ENCODE measurements at places on chromosomes 12 and 14.

DNA sequence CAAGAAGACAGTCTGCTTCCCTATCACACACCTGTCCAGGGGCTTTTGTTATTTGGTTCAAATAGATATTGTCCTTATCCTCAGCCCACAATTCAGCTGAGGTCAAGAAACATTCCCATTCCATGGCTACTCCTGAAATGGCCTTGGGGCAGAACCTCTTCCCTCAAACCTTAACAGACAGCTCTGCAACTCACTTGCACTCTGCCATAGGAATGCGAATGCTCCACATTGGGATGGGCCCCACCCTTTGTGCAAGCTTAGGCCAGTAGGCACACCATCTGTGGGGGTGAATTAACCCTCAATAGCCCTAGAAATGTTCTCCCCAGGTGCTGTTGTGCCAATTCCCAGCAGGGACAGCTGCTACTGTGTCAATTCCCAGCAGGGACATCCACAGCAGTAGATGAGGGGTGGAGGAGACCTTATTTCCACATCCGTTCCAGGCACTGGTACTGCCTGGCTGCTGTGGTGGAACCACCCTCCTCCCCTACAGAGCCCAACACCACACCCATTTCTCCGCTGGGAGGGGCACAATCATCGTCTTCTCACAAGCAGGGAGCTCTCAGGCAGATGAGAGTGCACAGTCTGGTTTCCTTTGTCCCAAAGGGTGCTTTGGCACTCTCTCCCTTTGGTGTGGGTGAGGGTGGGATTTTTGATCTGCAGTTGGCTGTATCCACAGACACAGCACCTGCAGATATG lies 42.3 kb upstream of the GLIPR1 start:
- no peak for DNase-seq

DNA sequence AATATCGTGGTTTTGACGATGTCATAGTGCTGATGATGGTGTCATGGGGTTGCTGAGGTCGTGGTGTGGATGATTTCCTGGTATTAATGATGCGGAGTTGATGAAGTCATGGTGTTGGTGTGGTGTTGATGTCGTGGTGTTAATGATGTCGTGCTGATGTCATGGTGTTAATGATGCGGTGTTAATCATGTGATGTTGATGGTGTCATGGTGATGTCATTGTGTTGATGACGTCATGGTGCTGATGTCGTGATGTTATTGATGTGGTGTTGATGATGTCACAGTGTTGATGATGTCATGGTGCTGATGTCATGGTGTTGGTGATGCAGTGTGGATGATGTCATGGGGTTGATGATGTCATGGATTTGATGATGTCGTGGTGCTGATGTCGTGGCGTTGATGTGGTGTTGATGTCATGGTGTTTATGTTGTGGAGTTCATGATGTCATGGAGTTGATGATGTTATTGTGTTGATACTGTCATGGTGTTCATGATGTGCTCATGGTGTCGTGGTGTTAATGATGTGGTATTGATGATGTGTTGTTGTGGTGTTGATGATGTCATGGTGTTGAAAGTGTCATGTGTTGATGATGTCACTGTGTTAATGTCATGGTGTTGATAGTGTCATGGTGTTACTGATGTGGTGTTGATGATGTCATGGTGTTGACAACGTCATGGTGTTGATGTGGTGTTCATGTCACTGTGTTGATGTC lies 48.5 kb upstream of the RIMBP2 start:
- DNase-seq: peak; percentile 17

DNA sequence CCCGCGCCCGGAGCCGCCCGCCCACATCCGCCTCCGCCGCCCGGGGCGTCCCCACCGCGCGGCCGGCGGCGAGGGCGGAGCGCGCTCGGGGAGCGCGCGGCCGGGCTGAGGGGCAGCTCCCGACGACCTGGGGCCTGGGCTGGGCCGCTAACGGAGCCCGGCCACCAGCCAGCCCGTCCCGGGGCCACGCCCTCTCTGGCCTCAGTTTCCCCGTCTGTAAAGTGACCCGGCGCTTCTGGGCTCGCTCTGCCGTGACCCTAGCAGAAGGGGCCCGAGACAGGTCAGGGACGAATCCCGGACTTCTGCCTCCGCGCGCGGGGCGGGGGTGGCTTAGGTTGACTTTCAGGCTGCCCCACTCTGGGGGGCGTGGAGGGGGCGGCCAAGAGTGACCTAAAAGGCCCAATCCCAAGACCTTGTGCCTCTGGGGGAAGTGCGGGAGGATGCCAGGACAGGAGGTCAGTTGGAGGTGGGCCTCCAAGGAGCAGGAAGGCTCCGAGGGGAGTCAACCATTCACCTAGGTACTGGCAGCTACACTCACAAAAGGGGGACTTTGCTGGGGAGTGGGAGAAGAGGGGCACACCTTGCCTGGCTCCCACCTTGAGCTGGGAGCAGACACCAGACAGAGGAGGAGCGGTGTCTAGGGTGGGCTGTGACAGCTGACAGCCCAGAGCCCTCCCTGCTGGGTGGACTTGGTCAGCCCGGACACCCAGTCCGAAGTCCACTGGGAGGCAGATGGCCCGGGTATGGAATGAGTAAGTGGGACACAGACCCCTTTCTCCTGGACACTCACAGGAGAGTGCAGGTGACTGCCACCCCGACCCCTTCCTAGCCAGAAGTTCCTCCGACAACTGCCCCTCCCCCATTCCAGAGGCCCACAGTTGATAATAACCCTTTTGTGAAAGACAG lies 486 bp upstream of the AKT1 start:
- peak; percentile 46 for DNase-seq

- no peak for DNase-seq
Observed at GRCh38 chr12:116821291-116821690, 60.0 kb downstream of the HRK start.

DNA sequence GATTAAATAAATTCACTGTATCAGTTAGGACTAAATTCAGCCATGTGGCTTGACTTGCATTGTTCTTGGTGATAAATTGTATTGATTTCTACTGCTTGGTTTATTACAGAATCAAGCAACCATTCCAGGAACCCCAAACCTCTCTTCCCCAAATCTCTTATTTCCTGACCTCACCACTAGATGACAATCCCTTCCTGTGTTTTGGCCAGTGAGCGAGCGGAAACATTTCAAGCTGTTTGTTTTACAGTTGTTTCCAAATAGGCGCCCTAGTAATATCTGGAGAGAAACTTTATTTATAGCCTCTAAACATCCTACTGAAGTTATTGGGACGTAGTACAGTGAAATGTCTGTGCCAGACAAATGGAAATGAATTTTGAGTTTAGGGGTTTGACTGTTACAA lies 161.1 kb downstream of the SNAPC1 start:
- DNase-seq: peak; percentile 56

- peak; percentile 39 for DNase-seq
Observed at GRCh38 chr12:95304673-95305198, 87.1 kb downstream of the VEZT start.

DNA sequence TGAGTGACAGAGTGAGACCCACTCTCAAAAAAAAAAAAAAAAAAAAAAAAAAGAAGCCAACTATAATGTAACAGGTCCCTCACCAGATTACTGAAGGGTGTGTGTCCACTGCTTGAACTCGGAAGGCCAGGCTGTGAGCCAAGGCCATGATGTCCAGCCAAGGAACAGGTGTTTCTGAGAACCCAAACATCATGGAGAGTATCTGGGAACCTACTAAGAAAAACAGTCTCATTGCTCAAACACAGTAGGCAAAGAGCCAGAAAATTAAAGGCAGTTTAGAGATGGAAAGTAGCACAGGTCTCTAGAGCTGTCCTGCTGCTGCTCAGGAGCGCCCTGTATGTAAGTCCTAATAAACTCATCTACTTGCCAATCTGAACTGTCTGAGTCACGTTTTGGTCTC lies 12.5 kb upstream of the MAP4K5 start:
- DNase-seq: no peak

GRCh38 chr14:63611078-63611477 lies 30.6 kb downstream of the WDR89 start:
- DNase-seq: no peak

- DNase-seq: peak; percentile 13
Observed at GRCh38 chr14:64478634-64479250, 13.4 kb downstream of the AKAP5 start.

GRCh38 chr14:85701763-85702162 lies 171.8 kb downstream of the FLRT2 start:
- no peak for DNase-seq

DNA sequence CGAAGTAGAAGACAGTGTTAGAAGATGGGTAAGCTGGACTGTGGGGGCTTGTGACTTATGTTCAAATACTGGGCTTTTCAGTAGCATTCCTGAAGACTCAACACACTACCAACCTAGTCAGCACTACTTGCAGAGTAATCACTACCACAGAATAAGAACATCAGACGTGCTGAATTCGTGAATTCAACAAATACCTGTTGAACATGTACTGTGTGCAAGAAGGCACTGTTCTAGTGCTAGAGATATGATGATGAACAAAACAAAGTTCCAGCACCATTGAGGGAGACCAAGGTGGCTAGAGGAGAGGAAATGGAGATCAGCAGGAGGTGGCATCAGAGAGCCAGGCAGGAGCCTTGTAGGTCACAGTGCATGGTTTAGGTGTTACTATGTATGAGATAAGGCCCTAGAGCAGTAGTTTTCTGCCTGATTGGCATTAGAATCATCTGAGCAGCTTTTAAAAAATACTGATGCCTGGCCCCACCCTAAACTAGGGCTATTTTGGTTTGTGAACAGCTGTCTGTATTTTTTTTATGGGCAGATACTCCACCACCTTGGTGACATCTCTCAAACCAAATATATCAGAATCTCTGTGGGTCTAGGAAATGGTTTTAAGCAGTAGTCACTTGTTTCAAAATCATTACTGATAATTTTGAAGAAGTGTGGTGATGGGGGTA lies 26.8 kb downstream of the FERMT2 start:
- DNase-seq: no peak

GRCh38 chr12:12800406-12801180 lies 12.6 kb upstream of the DDX47 start:
- peak; percentile 56 for DNase-seq

DNA sequence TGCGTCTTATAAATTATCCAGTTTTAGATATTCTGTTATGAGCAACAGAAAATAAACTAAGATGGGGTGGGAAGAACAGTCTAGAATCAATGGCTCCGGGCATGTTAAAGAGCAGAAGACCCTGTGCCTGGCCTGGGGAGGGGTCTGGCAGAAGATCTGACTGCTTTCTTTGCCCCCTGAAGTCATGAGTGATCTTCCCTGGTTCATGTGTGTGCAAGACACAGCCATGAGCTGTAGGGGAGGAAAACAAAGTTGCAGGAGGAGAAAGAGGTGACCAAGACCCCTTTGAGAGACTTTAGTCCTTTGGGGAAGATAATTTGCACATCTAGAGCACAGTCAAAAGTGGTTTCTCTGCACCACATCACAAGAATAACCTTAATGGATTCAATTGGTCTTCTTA lies 4.8 kb downstream of the LACRT start:
- DNase-seq: no peak

- DNase-seq: no peak
Observed at GRCh38 chr12:9702255-9702654, 30.6 kb downstream of the CLECL1 start.
